SW 1271 (cell line): ENCODE measurements at places on chromosomes 5 and 9.

DNA sequence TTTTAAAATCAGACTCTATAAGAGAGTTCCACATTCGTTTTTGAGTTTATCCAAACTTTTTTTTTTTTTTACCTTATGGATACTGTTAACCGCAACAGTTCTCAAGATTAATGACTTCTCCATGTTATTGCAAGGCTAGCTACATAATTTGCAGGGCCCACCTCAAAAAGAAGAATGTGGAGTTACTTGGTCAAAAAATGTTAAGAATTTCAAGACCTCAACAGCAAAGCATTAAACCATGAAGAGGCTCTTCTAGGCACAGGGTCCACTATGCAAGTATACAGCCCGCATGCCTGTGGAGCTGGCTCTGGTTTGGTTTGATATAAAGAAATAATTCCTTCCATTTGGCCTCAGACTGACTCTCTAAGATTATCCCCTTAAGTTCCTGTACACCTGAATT is 133.3 kb upstream of the TLX3 start:
- DNase-seq, result no peak

DNA sequence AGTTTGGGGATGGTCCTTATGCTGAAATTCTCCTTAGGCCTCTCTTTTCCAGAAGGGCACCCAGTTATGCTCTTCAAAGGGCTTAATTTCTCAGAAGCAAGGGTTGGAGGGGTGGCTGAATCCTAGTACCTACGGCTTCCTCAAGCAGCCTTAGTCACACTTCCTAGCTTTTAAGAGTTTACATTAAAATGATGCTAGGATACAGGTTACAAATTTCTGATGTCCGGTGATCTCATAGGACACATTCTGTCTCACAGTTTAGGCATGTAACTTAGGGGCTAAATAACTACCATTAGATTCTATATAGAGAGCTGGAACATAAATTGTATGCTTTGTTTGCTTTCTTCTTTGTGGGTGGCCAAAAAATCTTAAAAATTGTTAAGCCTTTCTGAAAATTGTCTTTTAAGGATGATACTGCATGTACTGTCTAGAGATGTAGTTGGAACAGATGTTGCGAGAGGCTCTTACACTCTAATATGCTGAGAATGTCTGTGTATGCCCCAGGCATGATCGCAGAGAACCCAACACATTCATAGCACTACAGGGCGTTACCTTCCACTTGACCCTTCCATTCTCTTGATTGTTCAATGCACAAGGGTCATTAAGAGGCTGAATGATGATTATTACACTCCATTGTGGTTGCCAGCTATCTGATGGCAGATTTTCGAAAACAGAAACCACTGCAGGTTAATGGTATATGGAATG is 139.1 kb downstream of the TMEM38B start:
- no peak for DNase-seq

- no peak for DNase-seq
These were observed 449.5 kb upstream of the TRPC7 start for GRCh38 chr5:136814619-136815378.

DNA sequence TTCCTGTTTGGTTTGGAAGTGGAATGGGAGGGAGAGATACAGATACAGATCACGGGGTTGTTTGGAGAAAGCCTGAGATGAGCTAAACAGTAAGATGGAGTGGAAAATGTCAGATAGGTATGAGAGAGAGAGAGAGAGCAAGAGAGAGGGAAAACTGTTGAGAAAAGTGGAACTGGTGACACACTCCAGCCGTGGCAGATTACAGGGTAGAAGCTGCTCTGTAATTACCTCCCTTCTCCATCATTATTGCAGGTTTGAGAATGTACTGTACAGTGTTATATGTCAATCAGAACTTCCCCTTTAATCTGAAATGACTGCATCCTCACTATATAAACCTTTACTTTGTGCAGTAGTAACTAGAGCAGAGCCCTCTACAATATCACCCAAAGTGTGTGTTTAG is 74.5 kb upstream of the WWC1 start:
- no peak for DNase-seq

DNA sequence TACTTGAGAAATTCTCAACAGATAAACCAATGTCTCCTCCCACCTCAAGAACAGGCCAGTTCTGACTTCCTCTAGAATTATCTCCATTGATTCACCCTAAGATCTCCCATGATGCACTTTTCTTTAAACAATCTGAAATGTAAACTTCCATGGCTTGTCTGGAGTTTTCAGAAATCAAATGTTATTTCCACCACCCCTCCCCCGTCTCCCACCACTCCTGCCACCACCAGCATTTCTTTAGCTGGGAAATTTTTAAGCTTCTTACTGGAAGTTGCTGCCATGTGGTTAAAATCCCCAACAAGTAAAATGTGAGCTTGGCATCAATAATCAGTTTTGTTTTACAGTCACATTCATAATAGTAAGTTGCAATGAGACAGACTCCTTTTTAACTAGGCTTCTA is 32.8 kb upstream of the BASP1 start:
- DNase-seq, result no peak

DNA sequence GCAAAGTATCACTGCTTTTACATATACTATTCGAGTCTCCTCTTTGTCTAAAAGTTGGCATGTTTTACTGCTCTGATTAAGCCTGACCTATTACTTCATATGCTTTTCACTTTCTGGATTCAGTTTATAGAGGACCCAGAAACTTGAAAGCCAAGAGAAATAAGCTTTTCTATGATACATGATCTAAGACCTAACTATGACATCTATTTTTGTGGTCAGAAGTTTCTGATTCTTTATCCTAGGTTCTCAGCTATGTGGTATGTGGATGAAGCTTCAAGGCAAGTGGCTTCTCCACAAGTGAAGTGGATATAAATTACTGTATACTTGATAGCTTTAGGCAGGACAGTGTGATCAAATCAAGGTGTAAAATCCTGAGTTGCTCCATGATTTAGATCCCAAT is 6.3 kb downstream of the EDIL3 start:
- DNase-seq, result no peak

DNA sequence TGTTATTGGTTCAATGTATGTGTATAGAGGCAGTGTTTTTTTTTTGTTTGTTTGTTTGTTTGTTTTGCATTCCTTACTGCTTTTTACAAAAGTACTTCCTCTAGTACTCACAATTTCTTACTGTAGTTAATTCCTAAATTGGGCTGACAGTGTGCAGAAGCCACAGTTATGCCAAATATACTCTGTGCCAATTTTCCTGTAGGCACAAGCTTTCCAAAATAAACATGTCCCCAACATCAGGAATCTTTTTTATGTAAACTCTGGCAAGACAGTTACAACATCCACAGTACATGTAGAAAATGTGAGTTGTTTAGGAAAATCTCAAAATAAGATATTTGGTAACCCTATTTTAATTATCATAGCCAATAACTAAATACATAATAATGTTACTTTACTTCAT is 161.6 kb upstream of the TSLP start:
- DNase-seq, result no peak

DNA sequence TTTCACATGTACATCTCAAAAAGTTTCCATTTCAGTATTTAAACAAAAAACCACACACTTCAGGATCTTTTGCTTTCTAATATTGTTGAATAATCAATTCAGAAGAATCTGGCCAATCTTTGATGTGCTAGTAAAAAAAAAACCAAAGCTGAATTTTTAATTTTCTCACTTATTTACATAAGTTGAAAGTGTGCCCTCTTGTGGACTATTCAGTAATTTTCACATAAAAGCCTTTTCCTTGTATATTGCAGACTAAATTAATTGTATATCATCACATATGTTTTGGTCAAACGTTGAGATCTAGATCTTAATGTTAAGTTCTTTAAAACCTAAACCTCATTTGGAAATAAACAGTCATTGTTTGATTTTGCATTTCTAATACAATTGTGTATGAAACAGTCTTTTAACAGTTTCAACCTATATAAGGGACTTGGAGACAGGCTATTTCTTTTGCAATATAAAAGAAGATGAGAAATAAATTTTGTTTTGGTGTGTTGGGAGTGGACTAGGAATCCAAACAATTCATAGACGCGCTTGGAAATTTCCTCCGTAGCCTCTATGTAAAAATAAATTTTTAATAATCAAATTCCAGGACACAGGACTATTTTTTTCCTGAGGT is 68.1 kb downstream of the NIPBL start:
- peak; percentile 39 for DNase-seq

DNA sequence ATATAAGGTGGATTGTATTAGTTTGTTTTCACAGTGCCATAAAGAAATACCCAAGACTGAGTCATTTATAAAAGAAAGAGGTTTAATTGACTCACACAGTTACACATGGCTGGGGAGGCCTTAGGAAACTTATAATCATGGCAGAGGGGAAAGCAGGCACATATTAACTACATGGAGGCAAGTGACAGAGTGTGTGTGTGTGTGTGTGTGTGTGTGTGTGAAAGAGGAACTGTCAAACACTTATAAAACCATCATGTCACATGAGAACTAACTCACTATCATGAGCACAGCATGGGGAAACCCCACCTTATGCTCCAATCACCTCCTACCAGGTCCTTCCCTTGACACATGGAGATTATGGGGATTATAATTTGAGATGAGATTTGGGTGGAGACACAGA is 118.6 kb downstream of the SPEF2 start:
- no peak for DNase-seq

GRCh38 chr5:95739857-95740256 is 8.7 kb downstream of the RHOBTB3 start:
- no peak for DNase-seq

DNA sequence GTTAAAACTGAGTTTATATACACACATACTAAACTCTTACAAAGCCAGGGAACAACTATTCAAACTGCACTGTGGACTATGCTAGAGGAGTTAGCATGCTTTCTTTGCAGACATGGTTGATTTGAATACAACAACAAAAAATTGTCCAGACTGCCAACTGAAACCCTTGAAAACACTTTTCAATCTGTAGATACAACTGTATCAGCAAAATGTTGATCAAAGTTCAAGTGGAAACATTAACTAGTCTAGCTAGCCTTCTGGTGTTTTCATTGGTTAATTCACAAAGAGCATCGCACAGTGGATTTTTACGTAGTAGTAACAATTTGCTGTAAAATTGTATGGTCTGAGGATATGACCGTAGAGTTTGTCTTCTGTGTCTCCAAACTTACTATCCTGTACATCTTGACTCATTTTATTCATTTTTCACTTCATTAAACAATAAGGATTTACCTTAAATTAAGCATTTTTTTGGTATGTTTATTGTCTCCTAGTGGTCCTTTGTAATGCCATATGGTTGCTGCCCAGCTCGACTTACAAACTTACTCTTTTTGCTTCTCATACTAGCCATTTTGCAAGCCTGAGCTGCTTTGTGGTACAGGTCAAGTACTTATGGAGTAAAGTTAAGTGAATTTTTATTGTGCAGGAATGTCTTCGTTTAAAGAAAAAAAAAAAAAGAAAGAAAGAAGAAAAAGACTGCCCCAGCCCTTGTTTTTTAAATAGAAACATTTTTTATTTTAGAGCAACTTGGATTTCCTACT is 123.4 kb downstream of the ZCCHC7 start:
- no peak for DNase-seq

DNA sequence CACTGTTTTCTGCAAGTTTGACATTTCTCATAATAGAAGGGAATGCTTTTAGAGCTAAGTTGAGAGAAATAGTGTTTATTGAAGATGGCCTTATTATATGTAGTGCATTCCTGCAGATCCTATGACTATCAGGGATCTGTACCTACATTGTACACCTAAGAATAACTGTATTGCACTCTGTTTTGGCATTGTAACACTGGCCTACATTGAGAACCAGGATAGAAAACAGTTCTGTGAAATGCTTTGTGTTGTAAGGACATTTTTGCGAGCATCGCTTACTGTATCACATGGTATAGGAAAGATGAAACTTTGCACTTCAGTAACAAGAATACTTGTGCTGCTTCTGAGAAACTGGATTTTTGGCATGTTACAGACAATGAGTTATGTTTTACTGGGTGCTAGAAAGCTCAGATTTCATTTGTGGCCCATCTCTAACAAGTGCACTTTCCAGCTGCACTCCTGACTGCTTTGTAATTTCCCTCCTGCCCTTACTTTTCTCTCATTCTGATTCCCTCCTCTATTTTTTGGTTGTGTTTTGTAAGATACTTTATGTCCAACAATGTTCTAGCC is 30.6 kb downstream of the C9orf85 start:
- DNase-seq, result no peak

GRCh38 chr5:153632748-153633290 is 142.3 kb downstream of the GRIA1 start:
- no peak for DNase-seq

DNA sequence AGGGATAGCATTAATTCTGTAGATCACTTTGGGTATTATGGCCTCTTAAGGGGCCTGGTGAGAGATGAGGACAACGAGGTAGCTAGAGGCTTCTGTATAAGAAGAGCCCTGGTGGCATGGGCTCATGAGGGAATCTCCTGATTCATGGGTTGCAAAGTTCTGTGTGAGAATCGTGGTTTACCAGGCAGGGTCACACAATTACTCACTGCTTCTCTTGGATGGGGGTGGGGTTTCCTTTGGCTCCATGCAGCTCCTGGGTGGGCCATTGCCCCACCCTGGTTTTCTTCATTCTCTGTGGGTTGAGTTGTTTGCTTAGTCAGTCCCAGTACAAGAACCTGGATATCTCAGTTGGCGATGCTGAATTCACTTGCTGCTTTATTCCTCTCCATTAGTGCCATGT is 30.9 kb upstream of the TNFSF15 start:
- no peak for DNase-seq

DNA sequence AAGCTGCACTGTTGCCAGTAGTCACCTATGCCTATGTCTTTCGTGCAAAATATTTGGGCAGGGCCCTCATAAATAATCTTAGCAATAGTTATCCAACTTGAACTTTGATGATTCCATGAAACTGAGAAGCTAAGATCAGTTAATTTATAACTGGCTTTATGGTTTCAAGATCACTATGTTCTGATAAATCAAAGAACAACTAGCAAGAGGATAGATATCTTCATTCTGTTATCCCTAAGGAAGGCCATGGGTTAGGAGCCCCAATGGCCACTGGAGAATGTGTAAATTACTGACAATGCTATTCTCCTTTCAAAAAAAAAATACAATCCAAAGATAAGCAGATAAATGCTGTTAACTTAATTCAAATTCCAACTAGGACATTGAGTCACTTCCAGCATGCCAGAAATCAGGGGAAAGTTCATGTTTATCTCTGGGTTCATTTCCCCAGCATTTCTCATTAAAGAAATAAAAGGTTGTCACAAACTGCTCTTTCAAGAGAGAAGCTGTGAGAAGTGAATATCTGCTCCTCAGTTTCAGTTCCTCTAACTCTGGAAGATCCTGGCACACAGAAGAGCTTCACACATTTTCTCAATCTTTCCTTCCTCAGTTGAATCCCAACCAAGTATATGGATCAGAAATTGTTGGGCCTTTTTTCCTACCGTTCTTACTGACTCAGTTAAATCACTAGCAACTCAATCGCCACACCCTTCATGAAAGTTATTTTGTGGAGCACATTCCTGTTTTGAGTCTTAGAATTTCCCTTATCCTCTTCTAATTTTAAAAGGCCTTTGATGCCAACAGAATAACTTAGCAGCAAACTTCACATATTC is 59.6 kb upstream of the SLC1A1 start:
- no peak for DNase-seq

- DNase-seq, result no peak
These were observed 42.9 kb upstream of the ERBIN start for GRCh38 chr5:65883461-65883860.

GRCh38 chr5:150946351-150946905 is 41.6 kb upstream of the ZNF300 start:
- DNase-seq, result no peak
